ENCODE measurements at places on chromosomes 7 and 10. TPM values are rescaled to one million over a fixed set of nuclear protein-coding genes. Genes with fewer than 3 reads are reported as not detected.

- DNase-seq, result peak; percentile 64
These were observed 868 bp downstream of the EMX2 start for GRCh38 chr10:117543225-117544003.

GRCh38 chr7:131948434-131949053 is 392.1 kb upstream of the PODXL start:
- DNase-seq, result no peak

GRCh38 chr7:48289656-48290055 is 118.4 kb downstream of the ABCA13 start:
- no peak for DNase-seq

DNA sequence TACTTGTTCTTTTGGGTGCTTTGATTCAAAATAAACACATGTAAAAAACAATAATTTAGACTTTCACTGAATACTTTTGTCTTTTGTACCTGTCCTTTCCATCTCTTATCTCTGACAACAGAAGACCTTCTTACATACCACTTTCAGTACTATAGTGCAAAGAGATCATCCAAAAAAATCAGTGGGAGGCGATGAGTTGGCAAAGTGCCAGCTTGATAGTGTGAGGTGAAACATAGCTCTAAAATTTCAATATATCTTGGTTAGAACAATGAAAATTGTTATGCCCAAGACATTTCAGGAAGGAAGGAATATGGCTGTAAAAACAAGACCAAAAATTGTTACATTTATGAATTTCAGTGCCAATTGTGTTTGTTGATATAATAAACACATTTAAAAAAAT is 390.2 kb upstream of the COBL start:
- no peak for DNase-seq

GRCh38 chr10:65611592-65611991 is 1314.2 kb upstream of the LRRTM3 start:
- no peak for DNase-seq

DNA sequence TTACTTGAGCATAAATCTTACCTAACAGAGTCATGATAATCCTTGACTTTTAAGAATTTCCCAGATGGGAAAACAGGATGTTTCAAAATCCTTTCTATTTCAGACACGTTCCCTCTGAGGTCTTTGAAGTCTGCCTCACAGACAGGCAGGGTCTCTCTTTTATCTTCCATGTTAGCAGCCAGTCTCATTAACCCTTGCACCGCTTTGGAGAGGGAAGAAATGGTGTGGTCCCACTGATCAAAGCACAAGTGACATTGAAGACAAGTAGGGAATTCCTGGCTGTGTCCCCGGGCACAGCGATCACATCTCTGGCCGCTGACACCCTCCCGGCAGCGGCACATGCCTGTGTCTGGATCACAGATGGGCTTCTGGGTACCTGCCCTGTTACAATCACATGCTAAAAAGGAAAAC is 52.7 kb upstream of the LAMB1 start:
- no peak for DNase-seq

- DNase-seq, result no peak
These were observed 331.8 kb downstream of the NRG3 start for GRCh38 chr10:82206831-82207230.

GRCh38 chr7:4769761-4770160 is 5.7 kb upstream of the AP5Z1 start:
- no peak for DNase-seq

DNA sequence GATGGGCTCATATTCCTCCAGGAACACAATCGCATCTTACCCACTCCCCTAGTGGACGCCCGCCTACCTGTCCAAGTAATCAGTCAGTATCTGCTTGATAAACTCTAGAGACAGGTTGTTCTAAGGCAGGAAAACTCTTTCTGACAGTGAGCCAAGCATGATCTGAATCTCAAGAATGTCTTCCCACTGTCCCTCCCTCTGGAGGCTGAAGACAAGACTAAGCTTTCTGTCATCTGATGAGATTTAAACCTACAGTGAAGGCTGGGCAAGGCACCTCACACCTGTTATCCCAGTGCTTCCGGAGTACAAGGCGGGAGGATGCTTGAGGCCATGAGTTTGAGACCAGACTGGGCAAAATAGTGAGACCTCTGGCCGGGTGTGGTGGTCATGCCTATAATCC is 586.6 kb downstream of the GALNT17 start:
- no peak for DNase-seq

The EN2 gene
- total RNA-seq, result 0.81 TPM

The HSPA12A gene
- 0.79 TPM for total RNA-seq

The C10orf62 gene
- 0.75 TPM for total RNA-seq

The HTRA1 gene
- 1.0 TPM for total RNA-seq

The RNLS gene
- total RNA-seq, result not detected

The EPO gene
- not detected for total RNA-seq

Measured in SJCRH30 (cell line).